ENCODE measurements at places on chromosomes 5 and 9. TPM values are rescaled to one million over a fixed set of nuclear protein-coding genes. Genes with fewer than 3 reads are reported as not detected.

DNA sequence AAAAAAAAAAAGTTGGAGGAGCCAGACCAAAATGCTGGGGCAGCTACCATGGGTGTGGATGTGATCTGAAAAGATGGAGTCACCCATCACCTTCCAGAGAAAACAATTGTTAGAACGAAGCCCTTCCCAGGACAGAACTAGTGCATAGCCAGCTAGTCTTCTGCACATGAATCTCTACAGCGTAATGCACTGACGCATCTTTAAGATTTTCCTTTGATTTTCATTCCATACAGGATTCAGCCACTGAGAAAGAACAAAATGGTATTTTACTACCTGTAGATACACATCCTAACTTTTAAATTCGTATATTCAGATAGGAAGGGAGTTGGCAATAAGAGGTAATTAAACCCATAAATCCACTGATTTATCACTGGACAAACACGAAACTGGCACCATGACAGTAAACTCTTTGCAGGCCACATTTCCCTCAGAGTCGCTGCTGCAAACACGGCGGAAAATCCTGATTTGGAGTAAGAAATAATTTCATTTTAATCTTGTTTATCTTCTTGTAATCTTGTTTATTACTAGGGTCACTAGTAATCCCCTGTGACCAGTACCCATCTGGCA is 206.6 kb downstream of the SPOCK1 start:
- H3K36me3 ChIP-seq: no peaks in the 10 kb centered on the region
- no peak overlapping the region for H3K4me3 ChIP-seq
- H3K4me1 ChIP-seq: no peaks in the 10 kb centered on the region
- H3K27me3 ChIP-seq: peaks cover 6% of the 10 kb centered on the region
- no peak for DNase-seq

Gene SH3TC2
- not detected for total RNA-seq

DNA sequence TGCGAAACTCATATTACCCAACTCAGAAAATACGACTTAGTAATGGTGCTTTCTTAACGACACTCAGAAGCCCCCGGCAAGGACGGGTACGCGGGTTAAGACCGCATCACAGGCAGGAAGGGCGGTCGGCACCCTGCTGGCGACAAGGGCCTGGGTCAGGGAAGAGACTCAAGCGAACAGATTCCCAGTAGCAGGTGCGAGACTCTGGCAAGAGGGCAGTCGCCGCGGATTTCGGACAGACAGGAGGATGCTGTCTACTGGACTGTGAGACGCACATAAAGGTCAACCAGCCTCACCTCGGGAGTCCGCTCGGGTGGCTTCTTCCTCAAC is 398 bp downstream of the RAPGEF6 start:
- H3K27ac ChIP-seq: peak overlapping the region; percentile 93
- H3K4me1 ChIP-seq: peaks cover 22% of the 10 kb centered on the region
- no peak overlapping the region for H3K4me3 ChIP-seq
- peaks cover 6% of the 10 kb centered on the region for H3K36me3 ChIP-seq
- no peaks in the 10 kb centered on the region for H3K27me3 ChIP-seq
- DNase-seq: peak; percentile 77

- peaks cover 18% of the 10 kb centered on the region for H3K36me3 ChIP-seq
- peak overlapping the region; percentile 48 for H3K27ac ChIP-seq
- H3K4me3 ChIP-seq: no peak overlapping the region
- no peak for DNase-seq
- H3K4me1 ChIP-seq: peaks cover 13% of the 10 kb centered on the region
- H3K27me3 ChIP-seq: no peaks in the 10 kb centered on the region
Observed at GRCh38 chr5:75677607-75678006, 39.6 kb downstream of the POC5 start.

Gene MYOT
- total RNA-seq: not detected

DNA sequence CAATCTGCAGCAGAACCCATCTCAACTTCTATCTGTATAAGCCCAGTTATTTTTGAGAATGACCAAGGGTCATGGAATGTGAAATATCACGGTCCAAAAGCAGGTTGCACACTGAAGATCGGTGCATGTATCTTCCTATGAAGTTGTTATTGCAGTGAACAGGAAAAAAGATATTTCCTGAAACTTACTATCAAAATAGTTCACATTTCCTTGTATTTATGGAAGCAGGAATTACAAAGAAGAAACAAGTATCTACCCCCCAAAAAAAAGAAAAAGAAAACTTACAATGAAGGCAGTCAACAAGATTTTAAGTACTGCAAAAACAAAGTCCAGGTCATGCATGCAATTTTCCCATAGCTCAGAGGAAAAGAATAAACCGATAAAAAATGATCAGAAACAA is 70.0 kb downstream of the MPDZ start:
- peaks cover 3% of the 10 kb centered on the region for H3K27me3 ChIP-seq
- no peak for DNase-seq
- H3K4me1 ChIP-seq: no peaks in the 10 kb centered on the region

DNA sequence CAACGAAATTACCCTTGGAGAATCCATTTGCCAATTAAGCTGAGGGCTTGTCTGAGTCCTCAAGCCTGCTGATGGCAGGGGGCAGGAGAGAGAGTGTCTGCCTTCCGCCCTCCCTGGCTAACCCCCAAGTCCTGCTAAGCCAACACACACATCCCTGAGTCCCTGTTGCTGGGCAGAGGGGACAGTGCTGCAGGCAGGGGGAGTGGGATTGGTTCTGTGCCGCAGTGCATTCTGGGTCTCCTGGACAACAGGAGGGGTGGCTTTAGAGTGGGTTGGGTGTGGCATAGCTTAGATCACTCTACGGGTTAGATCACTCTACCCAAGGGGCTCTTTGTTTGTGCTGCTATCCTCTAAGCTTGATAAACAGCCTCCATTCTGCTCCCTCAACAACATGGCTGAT is 427.7 kb downstream of the CDK5RAP2 start:
- no peak for DNase-seq
- no peaks in the 10 kb centered on the region for H3K4me1 ChIP-seq
- H3K27ac ChIP-seq: no peak overlapping the region
- H3K4me3 ChIP-seq: no peak overlapping the region
- no peaks in the 10 kb centered on the region for H3K36me3 ChIP-seq

DNA sequence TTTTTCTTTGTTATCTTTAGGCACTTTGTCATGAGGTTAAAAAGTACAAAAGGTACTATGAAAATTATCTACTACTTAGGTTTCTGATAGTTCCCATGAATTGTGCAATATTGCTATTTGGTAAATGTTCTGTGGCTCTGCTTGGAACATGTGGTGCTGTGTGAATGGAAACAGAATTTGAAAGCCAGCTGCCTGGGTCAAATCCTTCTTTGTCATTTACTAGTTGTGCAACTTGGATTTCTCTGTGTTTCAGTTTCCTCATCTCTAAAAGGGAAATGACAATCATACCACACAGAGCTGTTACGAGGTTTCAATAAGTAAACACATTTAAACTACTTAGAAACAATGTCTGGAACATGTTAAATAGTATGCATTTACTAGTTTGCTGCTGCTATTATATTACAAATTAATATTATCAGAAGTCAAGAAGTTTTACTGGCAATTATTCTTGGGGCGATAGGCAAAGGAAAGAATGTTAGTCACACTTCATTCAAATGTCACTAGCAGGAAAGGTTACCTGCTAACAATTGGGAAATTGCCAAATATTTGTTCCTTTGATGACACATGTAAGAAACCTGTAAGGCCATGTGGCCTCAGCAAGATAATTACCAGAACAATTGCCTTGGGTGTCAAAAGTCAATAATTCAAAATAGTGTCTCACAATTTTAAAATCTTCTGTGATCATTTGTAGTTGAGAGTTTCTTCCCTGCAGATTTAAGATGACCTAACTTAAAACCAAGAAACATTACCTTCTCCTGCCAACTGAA is 184.8 kb downstream of the KIAA0825 start:
- H3K27me3 ChIP-seq: no peaks in the 10 kb centered on the region
- no peak overlapping the region for H3K4me3 ChIP-seq
- peaks cover 2% of the 10 kb centered on the region for H3K36me3 ChIP-seq
- H3K4me1 ChIP-seq: no peaks in the 10 kb centered on the region
- no peak overlapping the region for H3K27ac ChIP-seq

- no peak for DNase-seq
- peak overlapping the region; percentile 73 for H3K27ac ChIP-seq
- H3K36me3 ChIP-seq: peaks cover 38% of the 10 kb centered on the region
- H3K27me3 ChIP-seq: no peaks in the 10 kb centered on the region
- H3K4me1 ChIP-seq: peaks cover 77% of the 10 kb centered on the region
- peak overlapping the region; percentile 27 for H3K4me3 ChIP-seq
Observed at GRCh38 chr9:114394523-114395333, 6.9 kb upstream of the AKNA start.

Gene GFI1B
- total RNA-seq: not detected

Gene PROB1
- total RNA-seq: 3.2 TPM

DNA sequence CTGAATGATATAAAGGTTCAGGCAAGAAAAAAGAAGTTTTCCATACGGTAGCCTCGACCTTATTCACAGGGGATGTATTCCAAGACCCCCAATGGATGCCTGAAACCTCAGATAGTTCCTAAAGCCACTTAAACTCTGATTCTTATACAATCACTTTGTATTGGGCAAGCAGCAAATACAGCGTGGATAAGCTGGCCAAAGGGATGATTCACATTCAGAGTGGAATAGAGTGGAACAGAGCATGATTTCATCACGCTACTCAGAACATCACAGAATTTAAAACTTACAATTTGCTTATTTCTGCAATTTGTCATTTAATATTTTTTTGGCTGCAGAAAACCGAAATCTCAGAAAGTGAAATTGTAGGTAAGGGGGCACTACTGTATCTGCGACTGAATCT is 40.5 kb upstream of the CDH18 start:
- H3K4me3 ChIP-seq: no peak overlapping the region
- H3K36me3 ChIP-seq: no peaks in the 10 kb centered on the region
- H3K4me1 ChIP-seq: no peaks in the 10 kb centered on the region
- H3K27me3 ChIP-seq: no peaks in the 10 kb centered on the region

Gene EFNA5
- total RNA-seq: not detected

- no peak for DNase-seq
- H3K4me3 ChIP-seq: no peak overlapping the region
- no peak overlapping the region for H3K27ac ChIP-seq
Observed at GRCh38 chr5:65244031-65244430, 237.7 kb downstream of the ADAMTS6 start.

Gene SNCAIP
- not detected for total RNA-seq

Gene HSD17B4
- 113 TPM for total RNA-seq

DNA sequence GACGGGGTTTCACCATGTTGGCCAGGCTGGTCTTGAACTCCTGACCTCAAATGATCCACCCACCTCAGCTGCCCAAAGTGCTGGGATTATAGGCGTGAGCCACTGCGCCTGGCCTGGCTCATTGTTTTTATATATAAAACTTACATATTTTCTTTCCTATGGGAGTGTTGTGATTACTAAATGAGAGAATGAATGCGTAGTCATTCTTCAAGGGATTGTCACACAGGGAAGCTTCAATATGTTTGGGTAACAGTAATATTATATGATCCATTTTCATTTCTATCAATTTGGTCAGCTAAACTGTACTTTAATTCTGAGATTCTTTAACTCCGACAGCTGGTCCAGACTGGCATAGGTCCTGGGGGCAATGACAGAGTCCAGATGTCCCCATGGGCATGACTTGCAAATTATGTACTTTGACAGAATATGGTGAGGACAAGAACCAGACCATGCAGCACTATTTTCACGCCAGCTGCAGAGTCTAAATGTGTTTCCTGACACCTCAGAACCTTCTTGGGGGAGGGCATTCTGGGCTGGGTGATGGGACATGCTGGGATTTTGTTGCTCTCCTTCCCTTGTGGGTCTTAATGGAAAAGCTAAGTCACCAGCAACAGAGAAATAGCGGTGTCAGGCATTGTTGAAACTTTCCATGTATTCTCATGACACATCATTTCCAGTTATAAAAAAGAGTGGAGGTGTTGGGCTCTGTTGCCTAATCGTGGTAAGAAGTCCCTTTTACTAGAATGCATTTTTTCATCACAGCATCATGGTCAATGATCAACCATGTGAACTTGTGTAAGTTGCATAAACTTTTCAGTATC is 40.9 kb upstream of the TNC start:
- H3K27me3 ChIP-seq: peaks cover 16% of the 10 kb centered on the region
- H3K36me3 ChIP-seq: no peaks in the 10 kb centered on the region
- peaks cover 6% of the 10 kb centered on the region for H3K4me1 ChIP-seq
- DNase-seq: peak; percentile 7

DNA sequence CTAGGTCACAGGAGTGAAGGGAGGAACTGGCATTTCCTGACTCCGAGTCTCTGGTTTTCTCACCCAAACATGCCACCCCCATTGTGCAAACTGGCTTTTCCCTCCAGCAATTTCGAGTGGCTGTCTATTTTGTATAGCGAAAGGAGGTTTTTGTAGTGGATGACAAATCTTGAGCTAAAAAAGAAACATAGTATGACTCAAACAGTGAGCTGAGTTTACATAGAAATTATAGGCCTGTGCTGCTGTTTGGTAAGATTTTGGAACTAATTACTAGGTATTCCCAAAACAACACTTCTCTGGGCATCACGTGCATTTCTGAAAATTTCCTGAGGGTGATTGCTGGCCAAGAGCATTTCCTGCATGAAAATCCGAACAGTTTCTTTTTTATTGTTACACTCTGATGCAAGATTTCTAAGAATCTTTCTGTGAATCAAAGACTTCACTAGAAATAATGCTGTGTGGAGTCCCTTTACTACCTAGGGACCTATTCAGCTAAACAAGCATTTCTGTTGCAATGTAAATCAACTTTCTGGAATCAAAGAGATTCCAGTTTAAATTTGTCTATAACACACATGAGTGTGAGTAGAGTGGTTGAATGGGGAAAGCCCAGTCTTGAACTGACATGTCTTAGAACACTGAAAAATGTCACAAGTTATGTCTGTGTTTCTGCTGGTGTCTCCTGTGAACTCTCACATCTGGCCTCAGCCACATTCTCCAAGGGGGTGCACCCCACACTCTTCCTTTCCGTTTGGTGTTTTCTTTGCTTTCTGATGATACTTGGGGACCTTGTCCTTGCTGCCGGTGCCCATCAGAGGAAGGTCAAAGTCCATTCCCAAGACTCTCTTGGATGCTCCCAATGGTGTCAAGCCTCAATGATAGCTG is 33.3 kb upstream of the DAPK1 start:
- no peak overlapping the region for H3K4me3 ChIP-seq
- no peaks in the 10 kb centered on the region for H3K36me3 ChIP-seq
- peak; percentile 66 for DNase-seq
- peaks cover 28% of the 10 kb centered on the region for H3K4me1 ChIP-seq
- H3K27me3 ChIP-seq: peaks cover 2% of the 10 kb centered on the region
- H3K27ac ChIP-seq: peak overlapping the region; percentile 84

Gene GNA14
- 0.11 TPM for total RNA-seq

Gene WDR38
- not detected for total RNA-seq

Gene AMACR
- total RNA-seq: 6.0 TPM

GRCh38 chr5:61052882-61053281 is 107.9 kb downstream of the NDUFAF2 start:
- H3K4me1 ChIP-seq: peaks cover 13% of the 10 kb centered on the region
- H3K27ac ChIP-seq: no peak overlapping the region
- no peaks in the 10 kb centered on the region for H3K27me3 ChIP-seq
- H3K36me3 ChIP-seq: peaks cover 2% of the 10 kb centered on the region
- H3K4me3 ChIP-seq: no peak overlapping the region

Gene CER1
- total RNA-seq: not detected

GRCh38 chr5:145913701-145914100 is 22.7 kb upstream of the SH3RF2 start:
- H3K27ac ChIP-seq: no peak overlapping the region
- peaks cover 10% of the 10 kb centered on the region for H3K4me1 ChIP-seq
- H3K27me3 ChIP-seq: peaks cover 7% of the 10 kb centered on the region
- no peak for DNase-seq

GRCh38 chr9:125682340-125682739 is 24.7 kb downstream of the MAPKAP1 start:
- peaks cover 25% of the 10 kb centered on the region for H3K36me3 ChIP-seq
- no peak overlapping the region for H3K27ac ChIP-seq
- H3K4me3 ChIP-seq: no peak overlapping the region
- H3K4me1 ChIP-seq: peaks cover 19% of the 10 kb centered on the region
- no peaks in the 10 kb centered on the region for H3K27me3 ChIP-seq
